Activated T-cell treated with anti-CD3 and anti-CD28 coated beads for 24 hours (primary cell): ENCODE measurements at places on chromosomes 2 and 18.

DNA sequence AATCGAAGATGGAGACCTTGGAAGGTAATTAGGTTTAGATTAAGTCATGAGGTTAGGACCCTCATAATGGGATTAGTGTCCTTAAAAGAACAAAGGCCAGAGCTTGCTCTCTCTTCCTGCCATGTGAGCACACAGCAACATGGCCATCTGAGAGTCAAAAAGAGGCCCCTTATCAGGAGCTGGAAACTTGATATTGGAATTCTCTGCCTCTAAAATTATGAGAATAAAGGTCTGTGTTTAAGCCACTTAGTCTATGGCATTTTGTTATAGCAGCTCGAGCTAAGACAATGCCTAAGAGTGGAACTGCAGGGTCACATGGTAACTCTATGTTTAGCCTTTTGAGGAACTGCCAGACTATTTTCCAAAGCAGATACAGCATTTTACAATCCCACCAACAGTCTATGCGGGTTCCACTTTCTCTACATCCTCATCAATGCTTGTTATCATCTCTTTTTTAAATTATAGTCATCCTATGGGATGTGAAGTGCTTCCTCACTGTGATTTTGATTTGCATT is 42.4 kb downstream of the THADA start:
- no peak for DNase-seq

GRCh38 chr2:220175967-220176366 is 548.5 kb downstream of the SLC4A3 start:
- no peak for DNase-seq

DNA sequence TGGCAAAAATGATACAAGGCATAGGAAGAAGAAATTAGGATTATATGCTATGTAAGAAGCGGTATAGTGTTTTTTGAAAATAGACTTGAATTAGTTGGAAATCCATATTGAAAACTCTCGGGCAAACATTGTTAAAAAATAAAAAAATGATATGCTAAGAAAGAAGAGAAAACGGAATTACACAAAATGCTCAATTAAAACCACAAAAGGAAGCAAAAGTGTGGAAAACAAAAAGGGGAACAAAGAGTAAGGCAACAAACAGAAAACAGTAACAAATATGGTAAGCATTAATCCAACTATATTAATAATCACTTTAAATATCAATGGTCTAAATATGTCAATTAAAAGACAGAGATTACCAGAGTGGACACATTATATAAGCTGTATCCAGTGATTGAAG is 58.4 kb downstream of the TXNL1 start:
- DNase-seq, result no peak

- DNase-seq, result no peak
These were observed 271.1 kb upstream of the VWC2L start for GRCh38 chr2:214139630-214140284.

DNA sequence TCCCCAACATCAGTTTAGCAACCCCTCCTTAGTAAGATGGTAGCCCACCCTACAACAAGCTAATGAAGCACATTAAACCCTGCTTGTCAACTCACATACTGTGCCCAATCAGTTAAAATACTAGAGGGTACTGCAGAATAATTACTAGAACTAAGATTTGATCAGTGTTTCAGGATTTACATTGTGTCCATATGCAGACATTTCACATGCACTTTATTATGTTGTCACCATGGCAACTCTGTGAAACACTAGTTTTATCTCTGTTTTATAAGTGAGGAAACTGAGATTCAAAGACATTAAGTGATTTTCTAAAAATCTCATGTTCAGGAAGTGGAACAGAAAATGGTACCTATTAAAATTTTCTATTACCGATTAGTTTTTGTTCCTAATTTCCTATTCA is 61.7 kb downstream of the CYBRD1 start:
- no peak for DNase-seq

GRCh38 chr2:234977228-234977679 is 25.4 kb downstream of the SH3BP4 start:
- no peak for DNase-seq

DNA sequence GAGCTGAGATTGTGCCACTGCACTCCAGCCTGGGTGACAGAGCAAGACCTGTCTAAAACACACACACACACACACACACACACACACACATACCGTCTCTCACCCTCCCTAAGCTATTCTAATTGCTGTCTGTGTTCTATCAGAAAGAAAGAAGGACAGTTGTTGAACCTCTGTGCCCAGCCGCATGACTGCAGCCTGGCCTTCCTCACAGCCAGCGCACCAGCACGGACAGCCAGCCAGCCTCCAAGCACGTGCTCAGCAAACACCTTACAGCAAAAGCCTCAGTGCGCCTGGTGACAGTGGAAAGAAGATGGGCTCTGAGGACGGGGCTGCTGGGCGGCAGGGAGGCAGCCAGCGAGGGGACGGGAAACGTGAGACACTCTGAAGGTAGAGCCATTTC is 58.0 kb downstream of the ZNF516 start:
- DNase-seq, result no peak

GRCh38 chr2:224982910-224983711 is 59.2 kb downstream of the DOCK10 start:
- no peak for DNase-seq

DNA sequence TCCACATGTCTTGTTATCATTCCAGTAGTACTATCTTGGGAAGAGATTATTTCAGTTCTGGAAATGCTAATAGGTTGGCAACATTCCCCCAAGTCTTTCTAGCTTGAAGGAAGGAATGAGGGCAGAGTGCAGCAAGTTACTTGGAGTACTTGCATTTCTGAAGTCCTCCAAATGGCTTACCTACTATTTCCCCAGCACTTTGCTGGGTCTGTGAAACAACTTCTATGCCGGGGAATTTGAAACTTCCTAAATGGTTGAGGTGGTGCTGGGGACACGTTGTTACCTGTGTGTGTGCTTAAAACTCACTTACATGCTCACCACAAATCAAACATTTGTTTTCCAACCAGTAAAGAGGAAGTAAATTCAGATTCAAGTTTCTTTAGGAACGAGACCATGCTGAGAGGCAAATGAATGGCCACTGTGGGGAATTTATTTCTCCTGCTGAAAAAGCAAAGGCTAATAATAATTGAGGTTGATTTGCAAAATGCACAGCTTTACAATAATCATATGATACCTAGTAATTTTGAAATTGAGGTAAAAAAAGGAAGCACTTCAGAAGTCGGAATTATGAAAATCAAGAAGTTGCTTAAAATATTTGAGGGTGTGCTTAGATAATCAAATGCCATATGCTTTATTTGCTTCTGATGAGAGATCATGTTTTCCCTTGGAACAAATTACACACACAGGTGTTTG is 1167.7 kb upstream of the ZEB2 start:
- DNase-seq, result no peak

DNA sequence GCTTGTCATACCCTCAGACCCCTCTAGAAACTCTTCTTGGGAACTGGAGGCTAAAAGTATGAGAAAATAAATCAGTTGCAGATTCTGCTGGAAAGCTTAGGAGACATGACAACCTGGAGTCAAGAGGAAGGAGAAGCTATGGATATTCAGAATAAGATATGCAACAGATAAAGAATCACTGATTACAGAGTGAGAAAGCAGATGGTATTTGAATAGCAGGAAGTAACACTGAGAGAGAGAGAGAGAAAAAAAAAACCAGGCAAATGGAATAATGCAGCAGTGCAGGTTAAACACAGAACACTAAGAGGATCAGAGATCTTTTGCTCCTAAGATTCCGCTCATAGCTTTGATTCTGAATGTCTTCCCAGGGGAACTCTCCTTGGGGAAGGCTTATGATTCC is 1284.1 kb upstream of the NXPH2 start:
- no peak for DNase-seq

DNA sequence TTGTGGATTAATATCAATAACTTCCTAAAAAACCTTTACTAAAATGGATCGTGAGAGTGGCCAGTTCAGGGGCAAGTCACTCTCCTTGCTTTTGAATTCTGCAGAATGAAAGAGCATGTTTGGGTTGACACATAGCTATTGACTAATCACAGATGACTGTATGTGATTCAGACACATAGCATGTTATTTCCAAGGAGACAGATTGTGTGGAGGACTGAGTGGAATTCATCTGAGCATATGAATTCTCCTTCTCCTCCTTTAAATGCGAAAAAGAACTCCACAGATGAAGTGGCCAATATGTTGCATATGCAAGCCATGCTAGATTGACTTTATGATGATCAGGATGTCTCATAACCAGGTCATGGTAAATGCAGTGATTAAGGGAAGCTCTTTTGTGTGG is 249.4 kb upstream of the FAM98A start:
- no peak for DNase-seq

DNA sequence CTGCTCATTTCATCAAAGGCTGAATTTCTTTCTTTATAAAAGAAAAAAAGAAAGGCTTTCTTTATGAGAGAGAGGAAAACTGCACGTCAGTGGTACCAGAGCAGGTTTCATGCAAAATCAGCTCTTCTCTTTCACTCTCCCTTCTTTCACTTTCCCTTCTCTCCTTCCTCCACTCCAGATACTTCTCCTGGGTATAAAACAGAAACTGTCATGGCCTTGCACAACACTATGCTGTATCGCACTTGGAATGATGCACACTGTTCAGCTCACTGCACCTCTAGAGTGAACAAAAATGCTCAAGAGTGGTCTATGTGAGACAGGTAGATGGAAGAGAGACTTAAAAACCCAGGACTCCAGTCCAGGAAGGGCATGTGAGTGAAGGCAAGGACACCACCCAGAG is 73.8 kb downstream of the KLF7 start:
- DNase-seq, result no peak

DNA sequence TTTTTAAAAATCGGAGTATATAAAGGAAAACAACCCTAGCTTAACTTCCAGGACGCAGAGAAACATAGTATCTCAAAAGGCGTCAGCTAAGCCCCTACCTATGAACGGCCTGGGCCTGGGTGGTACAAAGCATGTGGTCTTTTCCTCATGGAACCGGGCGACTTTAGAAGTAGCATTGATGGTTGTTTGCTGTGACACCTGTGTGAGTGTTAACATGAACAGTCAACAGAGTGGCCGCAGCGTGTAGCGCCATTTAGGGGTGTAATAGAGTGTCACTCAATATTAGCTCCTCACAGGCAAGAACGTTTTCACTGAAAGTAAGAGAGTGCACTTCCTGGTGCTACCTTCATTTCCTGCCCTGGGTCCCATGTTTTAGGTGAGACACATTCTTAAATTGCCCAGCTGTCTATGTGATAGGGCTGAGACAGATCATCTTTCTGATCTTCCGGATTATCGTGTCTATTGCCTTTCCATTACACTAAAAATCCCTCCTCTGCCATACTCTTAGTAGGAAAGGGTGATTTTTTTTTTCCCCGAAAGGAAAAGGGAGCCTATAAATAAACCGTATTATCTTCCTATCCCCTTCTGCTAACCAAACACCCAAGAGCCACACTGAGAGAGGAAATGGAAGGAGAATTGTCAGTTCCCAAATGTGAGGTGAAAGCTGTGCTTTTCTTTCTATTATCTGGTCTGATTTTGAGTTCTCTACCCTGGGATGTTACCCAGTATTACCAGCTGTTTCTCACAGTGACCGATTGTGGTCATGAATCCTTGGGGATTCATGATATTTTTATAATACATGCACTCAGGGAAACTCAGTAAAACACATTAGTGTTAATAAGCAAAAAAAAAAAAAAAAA is 1.3 kb downstream of the GORASP2 start:
- peak; percentile 46 for DNase-seq

DNA sequence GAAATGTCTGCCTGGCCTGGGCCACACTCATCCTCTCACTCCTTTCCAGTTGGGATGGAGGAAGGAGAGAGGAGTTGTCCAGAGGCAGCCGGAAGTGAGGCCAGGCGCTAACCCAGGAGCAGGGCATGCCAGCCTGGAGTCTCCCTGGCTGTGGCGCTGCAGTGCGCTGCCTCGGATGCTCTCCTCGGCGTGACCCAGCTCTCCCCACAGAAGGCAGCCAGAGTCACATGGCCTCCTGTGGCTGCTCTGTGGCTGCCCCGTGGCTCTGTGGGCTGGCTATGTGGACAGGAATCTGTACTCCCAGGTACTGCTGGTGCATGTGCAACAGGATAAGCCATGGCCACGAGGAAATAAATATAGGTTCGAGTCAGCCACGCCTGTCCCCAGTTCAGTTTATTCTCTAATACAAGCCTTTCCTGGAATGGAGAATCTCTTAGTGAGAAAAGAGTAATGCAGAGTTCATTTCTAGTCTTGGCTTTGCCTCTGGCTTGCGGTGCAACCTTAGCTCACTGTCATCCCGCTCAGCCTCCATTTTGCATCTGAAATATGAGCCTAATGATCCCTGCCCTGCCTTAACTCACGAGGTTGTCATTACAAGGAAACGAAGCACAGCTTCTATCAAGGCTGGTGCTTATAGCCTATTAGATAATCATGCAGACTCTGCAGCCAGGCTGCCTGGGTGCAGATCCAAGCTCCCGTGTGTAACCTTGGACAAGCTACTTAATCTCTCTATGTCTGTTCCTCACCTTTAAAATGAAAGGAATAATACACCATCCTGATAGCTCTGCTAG is 106.3 kb downstream of the ANTXR1 start:
- no peak for DNase-seq

GRCh38 chr2:6921321-6921922 is 4.2 kb downstream of the RNF144A start:
- DNase-seq, result no peak

DNA sequence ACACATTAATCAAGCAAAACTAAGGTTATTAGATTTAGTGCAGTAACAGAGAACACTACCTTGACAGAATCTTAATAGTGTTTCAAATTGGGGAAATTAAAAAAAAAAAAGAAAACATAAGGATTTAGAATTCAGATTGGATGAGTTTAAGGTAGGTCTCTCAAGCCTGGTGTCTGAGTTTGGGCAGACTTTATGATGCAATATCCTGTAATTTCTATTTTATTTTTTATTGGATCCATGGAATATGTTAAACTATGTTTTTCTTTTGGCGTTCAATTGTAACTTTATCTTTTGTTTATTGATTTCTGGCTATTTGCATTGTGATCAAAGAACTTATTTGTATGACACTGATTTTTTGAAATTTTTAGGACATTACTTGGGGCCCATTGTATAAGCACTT is 394.1 kb upstream of the NETO1 start:
- no peak for DNase-seq

GRCh38 chr18:76450452-76451395 is 44.3 kb downstream of the ZNF516 start:
- DNase-seq, result no peak

GRCh38 chr18:76471593-76471992 is 23.4 kb downstream of the ZNF516 start:
- DNase-seq, result no peak

DNA sequence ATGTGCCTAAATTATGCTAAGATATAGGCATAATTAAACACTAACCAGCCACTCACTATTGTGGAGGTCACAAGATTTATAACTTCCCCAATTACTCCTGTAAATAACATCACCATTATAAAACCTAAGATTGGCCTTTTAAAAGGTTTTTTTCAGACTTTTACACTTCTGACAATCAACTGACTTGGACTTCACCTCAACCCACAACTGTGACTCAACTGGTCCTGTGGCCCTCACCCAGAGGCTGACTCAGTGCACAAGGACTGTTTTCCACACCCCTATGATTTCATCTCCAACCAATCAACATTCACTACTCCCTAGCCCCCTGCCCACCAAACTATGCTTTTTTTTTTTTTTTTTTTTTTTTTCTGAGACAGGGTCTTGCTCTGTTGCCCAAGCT is 11.6 kb downstream of the TTR start:
- no peak for DNase-seq
